Keratinocyte (primary cell): ENCODE measurements at places on chromosomes 6 and 20. TPM values are rescaled to one million over a fixed set of nuclear protein-coding genes. Genes with fewer than 3 reads are reported as not detected.

DNA sequence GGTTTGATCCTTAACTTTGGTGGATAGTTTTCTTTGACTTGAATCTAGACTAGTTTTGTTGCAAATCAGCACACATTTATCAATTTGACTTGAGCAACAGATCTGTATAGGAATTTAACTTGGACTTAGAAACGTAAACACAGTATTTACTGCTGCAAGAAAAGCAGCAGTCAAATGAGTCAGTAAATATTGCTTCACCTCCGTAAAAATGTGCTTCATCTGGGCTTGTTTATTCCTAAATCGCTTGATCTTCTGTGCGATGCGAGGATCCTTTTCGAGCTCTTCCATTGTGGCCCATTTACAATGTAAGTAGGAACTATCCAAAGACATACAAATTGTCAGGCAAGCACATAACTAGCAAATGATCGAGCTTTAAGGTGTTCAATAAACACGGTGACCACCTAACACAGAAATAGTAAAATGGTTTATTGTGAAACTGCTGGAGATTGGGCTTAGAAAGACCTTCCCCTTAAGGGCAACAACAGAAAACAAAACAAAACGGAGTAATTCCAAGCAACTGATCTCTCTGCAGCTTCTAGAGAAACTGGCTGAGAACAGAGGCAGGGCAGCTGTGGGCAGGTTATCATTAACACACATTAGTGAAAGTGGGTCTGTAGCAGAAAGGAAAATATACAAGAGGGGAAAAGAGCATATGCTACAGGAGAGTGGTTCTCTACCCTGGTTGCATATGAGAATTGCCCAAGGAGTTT, 120.8 kb downstream of the CHD6 start:
- H3K36me3 ChIP-seq = no peaks in the 10 kb centered on the region
- H3K4me3 ChIP-seq = no peak overlapping the region
- no peak for DNase-seq
- no peaks in the 10 kb centered on the region for H3K4me1 ChIP-seq
- no peaks in the 10 kb centered on the region for H3K27me3 ChIP-seq

GRCh38 chr6:82953871-82954270, 111.8 kb downstream of the UBE3D start:
- no peak for DNase-seq
- H3K36me3 ChIP-seq = no peaks in the 10 kb centered on the region
- no peaks in the 10 kb centered on the region for H3K27me3 ChIP-seq
- H3K27ac ChIP-seq = no peak overlapping the region
- H3K4me3 ChIP-seq = no peak overlapping the region

GRCh38 chr6:129136751-129137150, 253.8 kb downstream of the LAMA2 start:
- DNase-seq = no peak
- H3K27ac ChIP-seq = no peak overlapping the region
- H3K4me3 ChIP-seq = no peak overlapping the region
- no peaks in the 10 kb centered on the region for H3K36me3 ChIP-seq

GRCh38 chr6:152734630-152735029, 16.0 kb upstream of the VIP start:
- H3K4me3 ChIP-seq = no peak overlapping the region
- no peaks in the 10 kb centered on the region for H3K4me1 ChIP-seq
- no peaks in the 10 kb centered on the region for H3K36me3 ChIP-seq
- no peak for DNase-seq
- H3K27me3 ChIP-seq = no peaks in the 10 kb centered on the region

MYB gene
- 0.04 to 0.06 TPM in 2 of 3 replicates, not detected in the other for polyA plus RNA-seq

DNA sequence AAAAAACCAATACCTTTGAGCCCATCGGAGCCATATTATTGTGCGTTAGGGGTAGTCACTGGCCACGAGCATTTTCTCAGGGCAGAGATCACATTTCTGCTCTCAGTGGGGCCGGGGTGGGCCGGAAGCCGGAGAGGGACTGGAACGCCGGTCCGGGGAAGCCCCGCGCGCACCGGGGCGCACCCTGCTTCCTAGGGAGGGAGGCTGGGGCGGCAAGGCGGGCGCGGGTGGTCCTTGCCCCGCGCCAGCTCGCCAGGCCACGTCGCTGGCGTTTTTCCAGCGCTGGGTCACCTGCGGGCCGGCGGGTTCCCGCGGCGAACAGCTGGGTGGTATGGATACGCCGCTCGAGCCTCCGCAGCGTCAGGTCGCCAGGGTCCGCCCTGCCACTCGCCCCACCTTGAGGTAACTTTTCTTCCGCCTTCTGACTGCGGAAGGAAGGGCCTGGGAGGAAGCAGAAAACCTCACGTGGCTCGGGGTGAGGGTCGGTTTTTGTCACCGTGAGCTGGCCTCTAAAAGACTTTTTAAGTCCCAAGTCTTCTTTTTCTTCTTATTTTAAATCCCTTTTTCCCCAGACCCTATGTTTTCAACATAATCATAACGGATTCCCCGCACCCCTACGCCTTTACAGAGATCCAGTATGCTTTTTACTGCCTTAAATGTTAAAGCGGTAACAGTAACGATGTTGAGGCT, 2.7 kb upstream of the EEF1A1 start:
- peak overlapping the region; percentile 94 for H3K27ac ChIP-seq
- H3K36me3 ChIP-seq = peaks cover 7% of the 10 kb centered on the region
- no peaks in the 10 kb centered on the region for H3K27me3 ChIP-seq
- peaks cover 23% of the 10 kb centered on the region for H3K4me1 ChIP-seq
- H3K4me3 ChIP-seq = peak overlapping the region; percentile 85

MCM3 gene
- 30.1 to 70.5 TPM (median 60.9 TPM) in 3 replicates for polyA plus RNA-seq

- H3K4me3 ChIP-seq = peak overlapping the region; percentile 84
- no peaks in the 10 kb centered on the region for H3K36me3 ChIP-seq
- DNase-seq = no peak
- no peaks in the 10 kb centered on the region for H3K27me3 ChIP-seq
Observed at GRCh38 chr6:34792605-34793500, 970 bp downstream of the BLTP3A start.

PACSIN1 gene
- polyA plus RNA-seq = not detected in 3 replicates

DNA sequence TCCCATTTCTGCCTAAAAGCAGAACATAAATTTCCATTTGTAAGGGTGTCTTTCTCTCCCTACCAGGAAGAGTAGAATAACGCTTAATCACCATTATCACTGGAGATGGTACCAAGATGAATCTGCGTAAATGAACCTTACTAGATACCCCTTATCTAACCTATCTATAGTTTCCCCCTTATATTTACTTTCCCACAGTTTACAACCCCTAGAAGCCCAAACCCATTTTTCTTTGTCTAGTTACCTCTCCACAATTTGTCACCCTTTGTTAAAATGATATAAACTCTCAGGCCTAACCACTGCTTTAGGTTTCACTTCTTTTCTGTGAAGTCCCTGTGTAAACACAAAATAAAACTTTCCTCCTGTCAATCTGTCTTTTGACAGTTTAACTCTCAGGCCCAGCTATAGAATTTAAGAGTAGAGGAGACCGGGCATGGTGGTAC, 45.5 kb downstream of the PCNA start:
- H3K27me3 ChIP-seq = no peaks in the 10 kb centered on the region
- H3K36me3 ChIP-seq = no peaks in the 10 kb centered on the region
- peaks cover 22% of the 10 kb centered on the region for H3K4me1 ChIP-seq
- DNase-seq = no peak
- H3K27ac ChIP-seq = no peak overlapping the region

NOP56 gene
- polyA plus RNA-seq = 193 to 300 TPM (median 242 TPM) in 3 replicates

DNA sequence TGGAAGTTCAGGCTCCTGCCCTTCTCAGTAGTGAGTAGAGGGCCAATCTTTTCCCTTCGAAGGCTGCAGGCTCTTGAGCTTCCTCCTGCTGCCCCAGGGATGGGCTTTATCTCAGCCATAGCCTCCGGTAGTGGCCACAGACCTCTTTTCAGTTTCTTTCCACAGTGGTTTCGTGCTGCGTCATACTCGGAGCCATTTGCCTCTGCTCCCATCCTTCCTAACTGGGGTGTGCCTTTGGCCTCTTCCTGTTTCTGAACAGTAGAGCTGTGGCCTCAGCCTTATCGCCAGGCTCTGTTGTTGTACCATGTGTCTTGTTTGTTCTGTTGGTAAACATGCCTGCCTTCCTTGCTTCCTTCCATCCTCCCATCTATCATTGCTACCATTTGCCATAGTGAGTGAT, 54.1 kb downstream of the TULP4 start:
- DNase-seq = no peak
- H3K27ac ChIP-seq = no peak overlapping the region
- H3K4me3 ChIP-seq = no peak overlapping the region
- H3K4me1 ChIP-seq = no peaks in the 10 kb centered on the region
- no peaks in the 10 kb centered on the region for H3K36me3 ChIP-seq

DNA sequence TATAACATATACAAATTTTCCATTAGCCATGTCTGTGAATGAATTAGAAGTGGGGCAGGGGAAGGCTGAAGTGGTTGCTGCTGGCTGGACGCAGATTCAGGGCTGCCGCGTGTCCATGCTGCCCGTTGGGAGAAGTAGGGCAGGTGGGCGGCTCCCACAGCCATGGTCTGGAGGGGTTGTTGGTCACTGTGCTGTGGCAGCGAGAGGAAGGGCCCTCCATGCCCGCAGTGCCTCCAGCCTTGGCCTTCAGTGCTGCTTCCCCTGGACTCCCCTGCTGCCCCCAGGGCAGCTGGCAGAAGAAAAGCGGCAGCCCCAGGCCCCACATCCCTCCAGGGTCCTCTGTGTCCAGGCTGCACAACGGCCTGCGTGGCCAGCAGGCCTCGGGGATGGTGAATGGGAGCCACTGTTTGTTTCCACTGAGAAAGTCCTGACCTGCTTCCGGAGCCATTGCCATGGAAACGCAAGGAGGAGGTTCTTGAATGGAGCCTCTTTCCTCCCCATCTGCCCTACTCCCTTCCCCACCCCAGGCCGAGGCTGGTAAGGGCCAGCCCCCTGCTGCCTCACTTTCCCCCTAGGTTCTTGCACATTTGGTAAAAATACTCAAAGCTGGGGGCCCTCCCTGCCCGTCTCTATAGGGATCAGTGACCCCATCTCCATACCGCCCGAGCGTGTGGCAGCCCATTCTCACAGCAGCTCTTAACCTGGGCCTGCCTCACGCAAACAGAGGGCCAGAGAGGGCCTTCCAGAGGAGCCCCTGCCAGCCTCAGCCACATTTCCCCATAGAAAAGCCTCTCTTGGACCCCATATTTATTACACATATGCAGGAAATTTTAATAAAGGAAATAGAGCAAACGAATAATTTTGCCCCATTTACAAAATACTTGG, 113.3 kb downstream of the SASH1 start:
- no peaks in the 10 kb centered on the region for H3K36me3 ChIP-seq
- no peak overlapping the region for H3K4me3 ChIP-seq
- DNase-seq = no peak
- peaks cover 8% of the 10 kb centered on the region for H3K4me1 ChIP-seq
- no peaks in the 10 kb centered on the region for H3K27me3 ChIP-seq

DNA sequence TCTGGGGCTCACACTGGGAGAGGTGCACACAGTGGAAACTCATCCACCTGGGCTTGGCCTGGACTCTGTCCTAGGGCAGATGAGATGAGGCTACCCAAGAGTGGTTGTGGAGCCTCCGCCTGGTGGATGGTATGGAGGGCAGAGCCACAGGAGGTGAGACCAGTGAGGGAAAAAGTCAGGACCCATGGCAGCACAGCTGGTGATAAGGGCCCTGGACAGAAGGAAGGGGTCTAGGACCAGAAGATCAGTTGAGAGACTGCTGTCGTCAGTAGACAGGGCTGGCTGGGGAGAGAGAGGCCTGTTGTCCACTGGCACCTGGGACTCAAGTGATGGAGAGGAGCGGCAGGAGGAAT, 29.8 kb downstream of the PLCG1 start:
- H3K4me3 ChIP-seq = no peak overlapping the region
- DNase-seq = no peak
- H3K4me1 ChIP-seq = peaks cover 21% of the 10 kb centered on the region
- H3K36me3 ChIP-seq = peaks cover 68% of the 10 kb centered on the region
- H3K27me3 ChIP-seq = no peaks in the 10 kb centered on the region
- H3K27ac ChIP-seq = no peak overlapping the region

- peak overlapping the region; percentile 68 for H3K27ac ChIP-seq
- no peaks in the 10 kb centered on the region for H3K36me3 ChIP-seq
- H3K4me3 ChIP-seq = peak overlapping the region; percentile 73
- H3K4me1 ChIP-seq = peaks cover 17% of the 10 kb centered on the region
- no peaks in the 10 kb centered on the region for H3K27me3 ChIP-seq
- no peak for DNase-seq
Observed at GRCh38 chr20:6769903-6770785, 2.7 kb downstream of the BMP2 start.

ANKRD66 gene
- polyA plus RNA-seq = not detected in 3 replicates

GRCh38 chr6:37182736-37183590, 13.0 kb downstream of the PIM1 start:
- no peaks in the 10 kb centered on the region for H3K27me3 ChIP-seq
- no peaks in the 10 kb centered on the region for H3K4me1 ChIP-seq
- no peaks in the 10 kb centered on the region for H3K36me3 ChIP-seq
- no peak overlapping the region for H3K27ac ChIP-seq
- no peak for DNase-seq
- no peak overlapping the region for H3K4me3 ChIP-seq

PLCB4 gene
- polyA plus RNA-seq = 2.4 to 4.1 TPM (median 3.1 TPM) in 3 replicates

TPMT gene
- polyA plus RNA-seq = 25.1 to 38.6 TPM (median 28.3 TPM) in 3 replicates

APOM gene
- polyA plus RNA-seq = 1.4 to 2.6 TPM (median 2.3 TPM) in 3 replicates

PLCG1 gene
- polyA plus RNA-seq = 38.4 to 54.1 TPM (median 41.5 TPM) in 3 replicates

SMIM8 gene
- polyA plus RNA-seq = 2.1 to 7.6 TPM (median 4.5 TPM) in 3 replicates

IL17F gene
- not detected in 3 replicates for polyA plus RNA-seq

GRCh38 chr20:3753501-3754275, 13.9 kb downstream of the ADISSP start:
- H3K36me3 ChIP-seq = no peaks in the 10 kb centered on the region
- H3K4me1 ChIP-seq = peaks cover 16% of the 10 kb centered on the region
- peaks cover 28% of the 10 kb centered on the region for H3K27me3 ChIP-seq
- DNase-seq = no peak
- no peak overlapping the region for H3K27ac ChIP-seq

DNA sequence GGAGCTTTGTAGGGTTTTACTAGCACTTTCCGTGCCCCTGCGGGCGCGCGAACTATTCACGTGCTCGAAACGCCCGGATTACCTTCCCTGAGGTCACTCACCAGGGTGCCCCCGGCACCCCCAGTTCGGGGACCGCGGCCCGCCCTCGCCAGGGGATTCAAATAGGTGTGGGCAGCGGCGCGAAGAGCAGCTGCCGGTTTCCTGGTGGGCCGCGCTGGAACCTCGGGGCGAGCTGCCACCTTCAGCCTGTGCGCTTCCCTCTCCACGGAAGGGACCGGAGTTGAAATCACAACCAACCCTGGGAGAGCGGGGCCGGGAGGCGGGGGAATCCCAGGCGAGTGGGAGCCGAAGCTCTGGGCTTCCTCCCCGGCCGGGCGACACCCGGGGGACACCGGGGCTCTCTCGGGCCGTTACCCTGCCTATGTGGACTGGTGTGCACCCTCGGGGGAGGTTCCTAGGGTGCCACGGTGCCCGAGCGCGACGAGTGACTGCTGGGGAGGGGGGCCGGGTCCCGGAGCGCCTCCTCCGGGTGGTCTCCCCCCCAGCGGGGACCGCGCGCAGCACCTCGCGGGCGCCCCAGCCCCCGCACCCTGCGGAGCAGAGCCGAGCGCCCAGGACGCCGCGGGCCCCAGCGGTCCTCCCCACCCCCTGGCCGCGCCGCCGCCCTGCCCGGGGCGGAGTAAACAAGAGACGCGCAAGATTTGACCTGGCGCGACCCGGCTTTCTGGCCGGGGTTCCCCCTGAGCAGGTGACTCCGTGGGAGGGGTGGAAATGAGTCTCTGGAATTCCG, 2.1 kb upstream of the HIVEP2 start:
- H3K36me3 ChIP-seq = no peaks in the 10 kb centered on the region
- DNase-seq = no peak
- H3K27ac ChIP-seq = peak overlapping the region; percentile 99
- peaks cover 23% of the 10 kb centered on the region for H3K4me1 ChIP-seq

- no peak overlapping the region for H3K27ac ChIP-seq
- no peak for DNase-seq
- no peaks in the 10 kb centered on the region for H3K27me3 ChIP-seq
- peaks cover 9% of the 10 kb centered on the region for H3K4me1 ChIP-seq
- H3K36me3 ChIP-seq = no peaks in the 10 kb centered on the region
- H3K4me3 ChIP-seq = no peak overlapping the region
Observed at GRCh38 chr20:23201658-23202057, 115.5 kb upstream of the CD93 start.

SEMG1 gene
- polyA plus RNA-seq = not detected in 3 replicates
